ENCODE measurements at places on chromosomes 13 and 19. TPM values are rescaled to one million over a fixed set of nuclear protein-coding genes. Genes with fewer than 3 reads are reported as not detected.

GRCh38 chr19:19823916-19824315 lies 2.4 kb upstream of the ZNF506 start:
- H3K27me3 ChIP-seq, result no peaks in the 10 kb centered on the region
- H3K27ac ChIP-seq, result no peak overlapping the region
- H3K4me3 ChIP-seq, result no peak overlapping the region
- DNase-seq, result no peak

- DNase-seq, result no peak
- H3K27me3 ChIP-seq, result no peaks in the 10 kb centered on the region
- no peaks in the 10 kb centered on the region for H3K4me1 ChIP-seq
- H3K27ac ChIP-seq, result no peak overlapping the region
These were observed 111.7 kb downstream of the MIPEP start for GRCh38 chr13:23777575-23777870.

Gene ATP4A
- not detected for total RNA-seq

Gene TNFSF13B
- 2.2 TPM for total RNA-seq

DNA sequence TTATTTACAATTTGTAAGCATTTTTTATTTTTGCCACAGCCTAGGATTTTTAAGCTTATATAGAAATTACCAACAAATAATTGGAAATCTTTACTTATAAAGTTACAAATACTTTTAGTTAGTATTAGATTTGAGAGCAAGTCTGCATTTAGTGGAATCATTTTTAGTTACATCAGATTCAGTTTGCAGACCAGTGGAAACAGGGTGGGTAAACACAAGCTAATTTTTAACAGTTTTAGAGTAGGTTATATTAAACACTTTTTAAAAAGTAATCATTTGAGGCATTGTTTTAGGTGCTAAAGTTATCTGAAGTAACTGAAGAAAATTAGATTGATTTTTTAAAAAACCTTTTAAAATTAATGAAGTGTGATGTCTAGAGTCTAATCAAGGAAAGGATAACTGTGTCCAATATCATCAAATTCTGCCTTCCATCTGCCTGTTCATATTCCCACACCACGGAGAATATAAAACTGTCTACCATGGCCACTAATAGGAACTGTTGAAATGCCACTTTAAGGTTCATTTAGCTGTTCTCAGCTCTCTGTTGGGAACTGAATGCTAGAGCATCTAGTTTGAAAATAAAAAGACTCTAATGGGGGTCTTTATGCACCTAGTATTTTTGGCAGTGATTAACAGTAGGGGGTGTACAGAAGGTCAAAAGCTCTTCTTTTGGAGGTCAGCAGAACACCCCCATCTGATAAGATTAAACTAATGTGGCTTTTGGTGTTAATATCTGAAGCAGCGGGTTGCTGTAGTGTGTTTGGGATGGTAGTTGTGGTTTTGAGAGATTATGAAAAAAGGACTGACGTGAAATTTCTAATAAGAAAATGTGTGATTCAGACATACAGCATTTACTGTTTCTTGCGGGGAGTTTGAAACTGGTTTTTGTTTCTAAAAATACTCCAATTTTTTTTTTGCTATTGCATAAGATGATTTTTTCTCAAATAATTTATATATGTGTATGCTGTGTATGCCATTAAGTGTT lies 66.5 kb downstream of the NDFIP2 start:
- H3K4me3 ChIP-seq, result no peak overlapping the region
- H3K27ac ChIP-seq, result no peak overlapping the region
- DNase-seq, result no peak
- no peaks in the 10 kb centered on the region for H3K27me3 ChIP-seq
- H3K4me1 ChIP-seq, result no peaks in the 10 kb centered on the region

DNA sequence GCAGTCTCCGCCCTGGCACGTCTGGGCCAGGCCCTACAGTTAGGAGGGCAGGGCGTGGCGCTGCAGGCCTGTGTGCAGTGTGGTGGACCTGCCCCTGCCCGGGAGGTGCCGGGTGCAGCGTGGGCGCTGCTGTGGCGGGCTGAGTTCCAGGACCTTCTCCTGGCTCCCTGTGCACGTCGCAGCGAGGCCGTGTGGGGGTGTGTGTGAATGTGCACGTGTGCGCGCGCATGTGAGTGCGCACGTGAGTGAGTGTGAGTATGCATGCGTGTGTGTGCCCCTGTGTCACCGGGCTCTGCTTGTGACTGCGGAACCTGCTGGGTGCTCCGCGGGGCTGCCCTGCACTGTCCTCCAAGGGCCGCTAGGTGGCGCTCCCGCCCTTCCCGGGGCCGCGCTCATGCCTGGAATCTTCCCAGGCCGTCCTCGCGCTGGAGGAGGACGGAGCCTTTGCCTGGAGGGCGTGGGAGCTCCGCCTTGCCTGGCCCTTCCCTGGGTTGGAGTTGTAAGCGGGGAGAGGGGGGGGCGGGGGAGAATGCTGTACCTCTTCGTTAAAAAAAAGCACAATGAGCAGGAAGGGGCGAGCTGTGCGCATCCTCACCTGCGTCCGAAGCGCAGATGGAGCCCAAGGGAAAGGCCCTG lies 79.3 kb downstream of the KDM4B start:
- H3K36me3 ChIP-seq, result no peaks in the 10 kb centered on the region
- DNase-seq, result peak; percentile 81
- peak overlapping the region; percentile 12 for H3K4me3 ChIP-seq
- H3K27me3 ChIP-seq, result no peaks in the 10 kb centered on the region

- no peaks in the 10 kb centered on the region for H3K36me3 ChIP-seq
- DNase-seq, result no peak
- no peak overlapping the region for H3K4me3 ChIP-seq
These were observed 67.7 kb upstream of the STARD13 start for GRCh38 chr13:33353210-33353609.

DNA sequence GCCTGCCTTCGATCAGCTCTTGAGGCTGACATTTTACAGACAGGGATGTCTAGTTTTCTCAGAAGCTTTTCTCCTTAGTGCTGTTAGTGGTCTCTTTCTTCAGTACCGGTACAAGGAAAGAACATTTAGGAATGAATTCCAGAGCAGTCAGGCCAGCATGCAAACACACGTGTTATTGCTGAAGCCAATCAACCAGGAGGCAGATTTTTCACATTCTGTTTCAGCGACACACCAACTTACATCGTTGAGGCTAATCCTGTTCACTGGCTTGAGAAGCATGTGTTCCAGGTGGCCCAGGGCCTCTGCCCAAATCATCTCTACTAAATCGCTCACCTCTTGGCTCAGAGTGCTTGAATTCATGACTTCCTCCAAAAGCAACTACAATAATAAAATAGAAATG lies 19.2 kb downstream of the PARP4 start:
- no peaks in the 10 kb centered on the region for H3K27me3 ChIP-seq
- H3K4me3 ChIP-seq, result no peak overlapping the region
- no peaks in the 10 kb centered on the region for H3K4me1 ChIP-seq
- no peak overlapping the region for H3K27ac ChIP-seq
- DNase-seq, result no peak

- no peak for DNase-seq
- H3K4me1 ChIP-seq, result no peaks in the 10 kb centered on the region
- no peak overlapping the region for H3K27ac ChIP-seq
- no peak overlapping the region for H3K4me3 ChIP-seq
These were observed 5.8 kb downstream of the GIPC3 start for GRCh38 chr19:3590991-3591659.

DNA sequence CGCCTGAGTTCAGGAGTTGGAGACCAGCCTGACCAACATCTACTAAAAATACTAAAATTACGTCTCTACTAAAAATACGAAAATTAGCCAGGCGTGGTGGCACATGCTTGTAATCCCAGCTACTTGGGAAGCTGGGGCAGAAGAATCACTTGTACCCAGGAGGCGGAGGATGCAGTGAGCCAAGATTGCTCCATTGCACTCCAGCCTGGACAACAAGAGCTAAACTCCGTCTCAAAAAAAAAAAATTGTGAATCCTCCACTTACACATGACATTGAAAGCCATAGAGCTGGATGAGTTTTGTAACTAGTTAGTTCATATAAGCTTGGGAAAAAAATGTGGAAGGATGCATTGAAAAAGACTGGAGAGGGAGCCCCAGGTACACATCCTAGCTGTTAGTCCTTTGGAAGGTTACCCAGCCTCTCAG lies 452 bp upstream of the PSMD8 start:
- H3K27me3 ChIP-seq, result no peaks in the 10 kb centered on the region
- H3K4me3 ChIP-seq, result peak overlapping the region; percentile 70
- DNase-seq, result no peak
- H3K27ac ChIP-seq, result peak overlapping the region; percentile 59
- no peaks in the 10 kb centered on the region for H3K36me3 ChIP-seq
- H3K4me1 ChIP-seq, result peaks cover 15% of the 10 kb centered on the region

GRCh38 chr19:45585158-45585577 lies 566 bp upstream of the OPA3 start:
- peak overlapping the region; percentile 79 for H3K4me3 ChIP-seq
- no peaks in the 10 kb centered on the region for H3K36me3 ChIP-seq

- peak overlapping the region; percentile 96 for H3K4me3 ChIP-seq
- peak overlapping the region; percentile 98 for H3K27ac ChIP-seq
- H3K27me3 ChIP-seq, result no peaks in the 10 kb centered on the region
- no peak for DNase-seq
- peaks cover 5% of the 10 kb centered on the region for H3K4me1 ChIP-seq
These were observed 752 bp downstream of the ZMYM5 start for GRCh38 chr13:19862481-19863313.

DNA sequence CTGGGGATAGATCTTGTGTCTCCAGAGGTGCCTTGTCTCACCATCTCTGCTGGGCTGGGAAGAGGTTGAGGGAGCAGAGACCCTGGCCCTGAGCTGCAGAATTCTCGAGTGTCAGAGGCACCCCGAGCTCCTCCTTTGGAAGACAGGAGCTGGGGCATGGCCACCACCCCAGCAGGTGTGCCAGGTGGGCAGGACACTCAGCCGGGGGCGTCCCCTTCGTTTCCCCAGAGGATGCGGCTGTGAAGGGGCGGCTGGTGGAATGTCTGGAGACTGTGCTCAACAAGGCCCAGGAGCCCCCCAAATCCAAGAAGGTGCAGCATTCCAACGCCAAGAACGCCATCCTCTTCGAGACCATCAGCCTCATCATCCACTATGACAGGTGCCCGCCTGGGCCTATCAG lies 14.5 kb downstream of the FUZ start:
- no peaks in the 10 kb centered on the region for H3K27me3 ChIP-seq
- H3K36me3 ChIP-seq, result no peaks in the 10 kb centered on the region
- peaks cover 8% of the 10 kb centered on the region for H3K4me1 ChIP-seq
- no peak for DNase-seq

GRCh38 chr19:46975925-46976782 lies 43.5 kb upstream of the NPAS1 start:
- H3K4me3 ChIP-seq, result no peak overlapping the region
- H3K4me1 ChIP-seq, result peaks cover 24% of the 10 kb centered on the region
- peak; percentile 96 for DNase-seq

- no peak overlapping the region for H3K4me3 ChIP-seq
- H3K27ac ChIP-seq, result no peak overlapping the region
- H3K4me1 ChIP-seq, result peaks cover 5% of the 10 kb centered on the region
- no peak for DNase-seq
- H3K27me3 ChIP-seq, result no peaks in the 10 kb centered on the region
These were observed 12.1 kb upstream of the GPR4 start for GRCh38 chr19:45613926-45614725.

GRCh38 chr13:40145139-40145538 lies 489.7 kb downstream of the COG6 start:
- no peaks in the 10 kb centered on the region for H3K36me3 ChIP-seq
- no peak overlapping the region for H3K27ac ChIP-seq
- no peaks in the 10 kb centered on the region for H3K27me3 ChIP-seq
- no peak overlapping the region for H3K4me3 ChIP-seq
- H3K4me1 ChIP-seq, result peaks cover 9% of the 10 kb centered on the region
- DNase-seq, result no peak

DNA sequence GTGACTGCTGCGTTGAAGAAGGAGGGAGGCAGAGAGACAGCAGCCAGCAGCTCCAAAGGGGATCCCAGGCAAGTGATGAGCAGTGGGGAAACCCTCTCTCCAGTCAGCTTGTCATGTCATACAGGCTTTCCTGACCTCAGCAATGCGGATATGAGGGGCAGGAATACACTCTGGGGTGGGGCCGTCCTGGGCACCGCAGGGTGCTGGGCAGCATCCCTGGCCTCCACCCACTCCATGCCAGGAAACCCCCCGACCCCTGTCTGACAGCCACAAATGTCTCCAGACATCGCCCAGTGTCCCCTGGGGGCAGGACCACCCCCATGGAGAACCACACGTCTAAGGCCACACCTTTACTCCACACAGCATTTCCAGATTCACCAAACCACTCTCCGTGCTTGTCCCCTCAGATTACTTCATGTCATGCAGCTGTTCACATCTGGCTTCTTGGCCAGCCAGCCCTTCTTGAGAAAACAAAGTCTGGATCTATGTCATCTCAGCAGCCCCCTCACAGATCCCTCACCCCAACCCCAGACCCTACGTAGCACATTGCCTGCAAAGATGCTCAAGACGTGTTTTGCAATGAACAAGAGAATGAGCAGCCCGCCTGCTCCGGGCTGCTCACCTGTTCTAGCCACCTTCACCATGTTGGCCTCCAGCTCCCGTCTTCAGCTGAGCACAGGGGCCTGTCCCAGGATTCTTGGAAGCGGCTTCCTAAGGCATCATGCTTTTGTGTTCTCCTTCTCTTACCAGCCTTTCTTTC lies 46.5 kb downstream of the RFX2 start:
- H3K27me3 ChIP-seq, result no peaks in the 10 kb centered on the region
- H3K27ac ChIP-seq, result no peak overlapping the region
- H3K36me3 ChIP-seq, result no peaks in the 10 kb centered on the region
- H3K4me3 ChIP-seq, result no peak overlapping the region
- peaks cover 24% of the 10 kb centered on the region for H3K4me1 ChIP-seq

DNA sequence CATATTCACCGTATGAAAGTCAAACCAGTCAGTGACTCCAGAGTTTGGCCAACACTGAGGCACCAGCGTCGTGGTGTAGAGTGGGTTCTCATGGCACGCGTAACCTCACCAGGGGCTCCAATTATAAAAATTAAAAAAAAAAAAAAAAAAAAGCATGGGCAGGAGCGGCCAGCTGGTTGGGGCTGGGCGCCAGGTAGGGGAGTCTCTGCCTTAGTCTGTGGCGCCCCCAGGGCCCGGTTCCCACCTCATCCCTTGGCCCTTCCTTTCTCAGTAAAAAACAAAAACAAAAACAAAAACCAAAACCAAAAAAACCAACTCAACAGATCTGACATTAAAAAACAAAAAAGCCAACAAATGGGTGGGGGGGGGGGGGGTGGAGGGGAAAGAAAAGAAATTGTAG lies 4.6 kb upstream of the EPHX3 start:
- no peaks in the 10 kb centered on the region for H3K36me3 ChIP-seq
- H3K27ac ChIP-seq, result no peak overlapping the region

Gene PNMA8B
- total RNA-seq, result 6.2 TPM

All from ovary (tissue), 10 donors.